ENCODE measurements at places on chromosomes 1 and 21.

DNA sequence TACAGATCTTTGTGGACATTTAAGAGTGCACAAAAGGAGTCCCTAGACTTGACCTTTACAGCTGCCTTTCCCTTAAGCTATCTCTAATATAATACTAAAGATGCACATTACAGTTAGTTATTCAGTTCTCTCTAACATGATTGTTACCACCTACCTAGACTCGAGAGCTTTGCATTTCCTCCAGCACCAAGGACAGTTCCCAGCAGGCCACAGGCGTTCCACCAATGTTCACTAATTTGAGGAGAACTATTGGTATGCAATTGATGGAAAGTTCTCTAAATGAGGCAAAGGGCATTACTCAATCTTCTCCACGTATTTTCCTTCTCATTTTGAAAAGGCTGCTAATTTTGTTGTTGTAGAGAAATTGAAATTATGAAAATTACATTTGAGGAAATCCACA, 5.4 kb upstream of the NTNG1 start:
- no peak for DNase-seq

DNA sequence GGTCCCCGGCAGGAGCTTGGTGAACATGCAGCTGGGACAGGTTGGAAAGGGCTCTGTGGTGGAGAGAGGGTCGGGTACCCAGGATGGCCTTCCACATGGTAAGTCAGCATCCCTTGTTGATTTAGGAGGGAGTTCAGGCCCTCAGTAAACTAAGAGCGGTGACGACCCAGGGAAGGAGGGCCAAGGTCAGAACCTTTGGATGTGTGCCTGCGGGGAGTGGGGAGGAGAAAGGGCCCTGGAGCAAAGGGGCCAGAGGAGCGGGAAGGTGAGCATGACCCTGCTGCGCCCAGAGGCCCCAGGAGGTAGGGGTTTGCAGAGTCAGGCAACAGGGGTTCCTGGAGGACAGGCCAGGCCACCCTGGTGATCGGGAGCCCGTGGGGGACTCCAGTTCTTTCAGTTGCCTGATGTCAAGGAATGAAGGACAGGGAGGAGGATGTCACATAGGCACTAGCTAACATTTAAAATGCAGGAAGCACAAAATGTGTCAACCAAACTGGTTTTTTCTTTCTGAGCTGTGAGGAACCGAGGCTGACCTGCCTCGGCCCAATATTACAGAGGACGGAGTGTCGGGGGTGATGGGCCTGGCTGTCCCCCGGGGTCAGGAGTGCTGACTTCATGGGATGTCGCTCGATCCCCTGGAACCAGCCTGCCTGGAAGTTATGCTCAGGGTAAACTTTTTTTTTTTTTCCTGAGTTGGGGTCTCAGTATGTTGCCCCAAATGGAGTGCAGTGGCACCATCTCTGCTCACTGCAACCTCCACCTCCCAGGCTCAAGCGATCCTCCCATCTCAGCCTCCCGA, 117.4 kb upstream of the SLC45A1 start:
- DNase-seq, result no peak

DNA sequence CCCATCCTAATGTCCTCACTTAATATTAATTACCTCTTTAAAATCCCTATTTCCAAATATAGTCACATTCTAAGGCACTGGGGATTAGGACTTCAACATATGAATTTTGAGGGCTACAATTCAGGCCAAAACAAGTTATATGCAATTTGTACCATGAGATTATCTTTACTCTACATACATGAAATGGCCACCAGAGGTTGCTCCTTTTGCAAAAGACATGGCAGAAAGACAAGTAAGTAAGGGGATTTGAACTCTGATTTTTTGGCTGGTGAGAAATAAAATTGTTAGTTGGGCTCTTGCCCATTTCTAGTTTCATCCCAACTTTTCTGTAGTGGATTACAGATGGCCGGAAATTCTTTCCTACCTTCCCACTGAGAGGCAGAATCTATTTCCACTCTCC, 4.8 kb upstream of the ALG6 start:
- DNase-seq, result no peak

DNA sequence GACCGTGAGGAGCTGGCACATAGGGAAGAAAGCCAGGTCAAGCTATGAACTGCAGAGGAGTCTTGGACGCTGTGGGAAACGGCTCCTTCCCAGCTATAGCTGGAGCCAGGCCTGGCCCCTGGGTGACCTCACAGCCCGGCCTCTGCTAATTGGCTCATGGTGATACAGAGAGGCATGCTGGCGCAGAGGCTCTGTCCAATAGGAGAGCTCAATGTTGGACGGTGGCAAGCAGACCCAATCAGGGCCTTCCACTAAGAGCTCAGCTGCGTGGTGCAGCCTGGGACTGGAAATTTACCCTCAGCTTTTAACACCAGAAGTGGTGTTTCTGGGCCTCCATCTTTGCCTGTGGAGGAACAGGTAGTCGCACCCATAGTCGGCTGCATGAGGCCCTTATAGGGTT, 64.4 kb upstream of the GRHL3 start:
- DNase-seq, result no peak

GRCh38 chr21:45466330-45467220, 61.6 kb downstream of the COL18A1 start:
- no peak for DNase-seq
